Bronchus fibroblast of lung (primary cell): ENCODE measurements at places on chromosomes 13 and 19. TPM values are rescaled to one million over a fixed set of nuclear protein-coding genes. Genes with fewer than 3 reads are reported as not detected.

The NXNL1 gene
- not detected in 2 replicates for total RNA-seq

The ZNF471 gene
- 0.50 and 0.89 TPM in 2 replicates for total RNA-seq

The SLC1A5 gene
- total RNA-seq: 282 and 284 TPM in 2 replicates

The RNF17 gene
- 0.50 and 0.89 TPM in 2 replicates for total RNA-seq

The RUVBL2 gene
- total RNA-seq: 350 and 368 TPM in 2 replicates

The ZBTB7A gene
- total RNA-seq: 20.2 and 24.9 TPM in 2 replicates

The IZUMO4 gene
- total RNA-seq: 1.0 TPM in 2 replicates

The MED25 gene
- 28.4 and 28.7 TPM in 2 replicates for total RNA-seq

The CGB2 gene
- 0.34 TPM in 1 of 2 replicates, not detected in the other for total RNA-seq

The SIGLEC9 gene
- under 0.01 TPM in 1 of 2 replicates, not detected in the other for total RNA-seq

The YIPF2 gene
- total RNA-seq: 83.4 and 94.5 TPM in 2 replicates

The ATP8A2 gene
- total RNA-seq: 0.45 and 0.50 TPM in 2 replicates

The IGFL3 gene
- not detected in 2 replicates for total RNA-seq

The ADGRE3 gene
- total RNA-seq: not detected in 2 replicates

The MEDAG gene
- 3.4 and 3.9 TPM in 2 replicates for total RNA-seq

The FAAP24 gene
- total RNA-seq: 4.3 and 7.2 TPM in 2 replicates

The PLPP2 gene
- 14.6 and 18.6 TPM in 2 replicates for total RNA-seq

The KIR3DL3 gene
- not detected in 2 replicates for total RNA-seq

The CYP2A7 gene
- total RNA-seq: not detected in 2 replicates

The JSRP1 gene
- 0.15 TPM in 1 of 2 replicates, not detected in the other for total RNA-seq
